ENCODE measurements at places on chromosomes 2 and 18.

- no peak for DNase-seq
Measured at GRCh38 chr2:198659096-198659870, 798.5 kb downstream of the SATB2 start.

DNA sequence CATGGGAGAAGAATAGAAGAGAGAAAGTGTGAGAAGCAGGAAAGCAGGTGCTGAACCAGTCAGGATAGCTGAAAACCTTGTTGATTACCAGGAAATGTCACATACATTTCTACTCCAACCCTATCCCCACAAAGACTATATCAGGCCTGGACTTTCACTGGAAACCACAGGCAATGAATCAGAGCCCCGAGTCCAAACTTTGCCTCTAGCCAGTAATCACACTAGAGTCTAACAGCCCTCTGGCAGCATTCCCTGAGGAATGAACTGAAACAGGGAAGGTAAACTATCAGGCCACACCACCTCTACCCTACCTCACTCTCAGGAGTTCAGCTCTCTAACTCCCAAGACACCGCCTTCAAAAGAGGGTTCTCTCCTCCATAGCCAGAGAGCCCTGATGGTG, 18.7 kb upstream of the IHH start:
- no peak for DNase-seq

DNA sequence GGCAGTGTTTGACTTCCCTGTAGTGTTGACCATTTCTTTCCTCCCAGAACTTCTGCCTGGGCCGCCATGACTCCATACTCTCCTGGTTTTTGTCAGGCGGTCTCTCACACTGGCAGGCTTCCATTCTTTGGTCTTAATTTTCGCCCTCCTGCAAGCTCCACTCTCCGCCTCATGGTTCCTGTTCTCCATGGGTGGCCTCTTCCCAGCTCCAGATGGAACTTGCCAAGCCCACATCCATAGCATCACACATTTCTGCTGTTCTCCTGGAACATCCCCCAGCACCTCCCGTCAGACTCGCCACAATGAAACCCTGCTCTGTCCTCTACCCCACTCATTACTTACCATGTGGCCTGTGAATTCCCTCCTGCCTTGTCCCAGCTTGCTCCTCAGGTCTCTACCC, 896 bp upstream of the AFF3 start:
- no peak for DNase-seq

- DNase-seq, result no peak
Measured at GRCh38 chr18:48581206-48581605, 42.4 kb downstream of the CTIF start.

DNA sequence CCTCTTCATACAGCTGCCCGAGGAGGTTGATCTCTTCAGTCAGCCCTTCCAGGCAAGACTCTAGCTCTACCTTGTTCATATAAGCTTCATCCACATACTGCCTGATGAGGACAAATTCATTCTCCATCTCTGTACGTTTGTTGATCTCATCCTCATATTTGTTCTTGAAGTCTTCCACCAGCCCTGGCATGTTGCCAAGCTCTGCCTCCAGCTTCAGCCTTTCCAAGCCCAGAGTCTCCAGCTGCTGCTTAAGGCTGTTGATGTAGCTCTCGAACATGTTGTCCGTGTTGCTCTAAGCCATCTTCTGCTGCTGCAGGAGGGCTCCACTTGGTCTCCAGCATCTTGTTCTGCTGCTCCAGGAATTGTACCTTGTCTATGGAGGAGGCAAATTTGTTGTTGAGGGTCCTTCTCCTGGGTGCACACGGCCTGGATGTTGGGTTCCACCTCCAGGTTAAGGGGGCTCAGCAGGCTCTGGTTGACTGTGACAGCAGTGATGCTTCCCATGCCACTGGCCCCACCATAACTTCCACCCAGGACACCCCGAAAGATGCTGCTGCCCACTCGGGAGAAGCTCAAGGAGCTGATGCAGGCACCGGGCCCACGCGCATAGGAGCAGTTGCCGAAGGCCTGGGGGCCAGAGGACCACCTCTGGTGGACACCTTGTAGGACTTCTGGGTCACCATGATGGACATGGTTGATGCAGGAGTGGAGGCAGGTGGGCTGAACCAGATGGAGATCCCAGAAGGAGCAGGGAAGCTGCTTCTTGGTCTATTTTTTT, 30.3 kb downstream of the ICA1L start:
- no peak for DNase-seq

- no peak for DNase-seq
Measured at GRCh38 chr2:2791031-2791430, 460.0 kb upstream of the MYT1L start.

GRCh38 chr18:23683155-23683554, 6.1 kb upstream of the LAMA3 start:
- no peak for DNase-seq

GRCh38 chr2:68223419-68223818, 28.9 kb downstream of the PPP3R1 start:
- no peak for DNase-seq

DNA sequence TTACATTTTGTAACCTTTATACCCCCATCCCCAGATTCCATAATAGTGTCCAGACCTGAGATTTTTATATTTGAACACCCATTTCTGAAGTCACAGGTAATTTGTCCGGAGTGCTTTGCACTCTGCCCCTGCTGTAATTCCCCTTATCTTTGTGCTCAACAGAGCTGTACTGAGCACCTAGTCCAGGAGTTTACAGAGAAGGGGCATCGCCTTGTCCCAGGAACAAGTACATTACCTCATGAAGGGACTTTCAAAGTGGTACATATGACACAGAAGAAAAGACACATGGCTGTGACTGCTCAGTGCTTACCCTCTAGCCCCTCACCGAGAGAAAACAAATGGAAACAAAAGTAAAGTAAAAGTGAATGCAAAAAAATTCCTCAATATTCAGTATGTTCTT, 373.5 kb downstream of the SOX11 start:
- DNase-seq, result no peak

DNA sequence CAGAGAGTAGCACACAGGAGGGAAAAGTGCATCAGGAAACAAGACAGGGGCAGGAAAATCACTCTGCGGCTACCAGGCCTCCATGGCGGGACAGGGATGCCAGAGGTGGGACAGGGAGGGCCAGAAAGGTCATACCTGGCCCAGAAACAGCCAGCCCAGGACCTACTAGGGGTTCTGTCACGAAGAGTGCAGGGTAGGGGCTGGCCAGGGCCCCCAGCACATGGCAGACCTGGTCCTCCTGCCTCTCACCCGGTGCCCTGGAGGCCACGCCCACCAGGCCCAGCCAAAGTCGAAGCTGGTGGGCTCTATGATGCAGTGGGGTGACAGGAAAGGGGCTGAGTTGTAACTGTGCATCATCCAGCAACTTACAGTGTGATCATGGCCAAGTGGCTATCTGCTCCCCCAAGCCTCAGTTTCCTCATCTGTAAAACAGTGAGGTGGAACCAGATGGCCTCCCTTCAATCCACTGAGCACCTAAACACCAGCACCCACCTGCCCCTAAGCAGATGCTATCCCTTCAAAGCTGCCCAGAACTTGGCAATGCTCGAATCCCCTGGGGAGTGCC, 10.6 kb downstream of the CYP26B1 start:
- no peak for DNase-seq

DNA sequence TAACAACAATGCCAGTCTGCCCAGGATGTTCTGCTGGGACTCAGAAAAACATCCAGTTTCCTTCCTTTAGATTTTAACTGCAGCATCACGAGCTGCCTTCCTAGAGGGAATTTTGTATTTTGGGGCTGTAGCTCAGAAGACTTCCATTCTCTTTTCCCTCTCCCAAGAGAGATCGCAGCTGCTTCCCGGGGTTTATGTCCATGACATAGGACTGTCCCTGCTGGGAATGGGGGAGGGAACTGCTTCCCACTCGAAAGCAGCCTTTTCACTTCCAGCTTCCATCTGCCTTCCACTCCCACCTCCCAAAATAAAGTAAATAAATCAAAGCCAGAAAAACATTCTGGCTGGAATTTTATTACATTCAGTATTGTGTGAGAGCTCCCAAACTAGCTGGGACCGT, 52.4 kb downstream of the LIMS1 start:
- no peak for DNase-seq

DNA sequence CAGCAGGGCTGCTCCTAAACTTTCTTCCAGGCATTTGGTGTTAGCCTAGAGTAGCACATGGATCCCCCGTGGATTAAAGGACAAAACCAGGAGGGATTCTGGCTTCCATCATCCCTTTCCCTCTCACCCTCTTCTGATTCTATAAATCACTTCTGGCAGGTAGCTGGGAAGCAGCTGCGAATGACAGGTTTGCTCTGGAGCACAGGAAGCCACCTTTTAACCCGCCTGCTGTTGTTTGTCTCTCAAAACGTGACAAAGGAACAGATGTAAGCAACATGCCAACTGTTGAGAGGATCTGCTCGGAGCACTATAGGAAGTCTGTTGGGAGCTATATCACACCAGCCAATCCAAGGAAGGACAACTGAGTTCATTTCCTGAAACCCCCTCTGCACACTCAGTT, 101.9 kb downstream of the ACTR2 start:
- DNase-seq, result no peak

- no peak for DNase-seq
Measured at GRCh38 chr2:110852541-110853263, 120.3 kb downstream of the ACOXL start.

GRCh38 chr2:31703253-31703652, 122.5 kb upstream of the SRD5A2 start:
- DNase-seq, result no peak

DNA sequence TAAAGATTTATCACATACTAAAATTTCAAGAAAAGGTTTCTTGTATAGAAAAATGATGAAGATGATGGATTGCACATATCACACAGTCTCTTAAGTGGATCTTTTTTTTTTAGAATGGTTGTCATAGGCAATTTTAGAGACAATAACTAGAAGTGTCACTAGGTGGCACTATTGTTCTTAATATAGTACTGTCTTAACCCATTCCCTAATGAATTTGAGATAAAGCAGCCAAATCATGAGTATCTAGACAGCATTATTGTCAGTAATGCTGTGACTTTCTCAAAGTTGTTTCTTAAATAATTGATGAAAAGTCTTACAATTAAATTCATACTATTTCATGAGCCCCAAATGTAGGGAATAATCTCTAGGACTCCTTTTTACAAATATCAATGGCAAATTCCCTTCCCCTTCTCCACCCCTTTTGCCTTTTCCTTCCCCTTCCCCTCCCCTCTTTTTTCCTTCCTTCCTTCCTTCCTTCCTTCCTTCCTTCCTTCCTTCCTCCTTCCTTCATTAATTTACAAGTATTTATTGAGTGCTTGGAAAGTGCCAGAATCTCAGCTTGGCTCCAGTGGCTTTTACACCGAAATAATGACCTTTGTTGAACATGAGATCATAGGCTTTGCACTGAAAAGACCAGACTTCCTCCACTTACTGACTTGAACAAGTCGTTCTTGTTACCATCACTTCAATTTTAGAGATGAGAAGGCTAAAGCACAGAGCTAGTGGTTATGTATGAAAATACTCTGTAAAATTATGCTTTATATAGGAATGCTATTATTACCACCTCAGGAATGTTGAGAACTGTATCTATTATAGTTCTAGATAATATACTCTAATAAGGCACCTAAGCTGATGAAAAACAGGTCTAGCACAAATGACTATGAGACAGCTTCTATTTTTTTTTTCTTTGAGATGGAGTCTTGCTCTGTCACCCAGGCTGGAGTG, 19.8 kb downstream of the MYL12B start:
- no peak for DNase-seq

- DNase-seq, result no peak
Measured at GRCh38 chr2:151826737-151827157, 1.5 kb downstream of the ARL5A start.

DNA sequence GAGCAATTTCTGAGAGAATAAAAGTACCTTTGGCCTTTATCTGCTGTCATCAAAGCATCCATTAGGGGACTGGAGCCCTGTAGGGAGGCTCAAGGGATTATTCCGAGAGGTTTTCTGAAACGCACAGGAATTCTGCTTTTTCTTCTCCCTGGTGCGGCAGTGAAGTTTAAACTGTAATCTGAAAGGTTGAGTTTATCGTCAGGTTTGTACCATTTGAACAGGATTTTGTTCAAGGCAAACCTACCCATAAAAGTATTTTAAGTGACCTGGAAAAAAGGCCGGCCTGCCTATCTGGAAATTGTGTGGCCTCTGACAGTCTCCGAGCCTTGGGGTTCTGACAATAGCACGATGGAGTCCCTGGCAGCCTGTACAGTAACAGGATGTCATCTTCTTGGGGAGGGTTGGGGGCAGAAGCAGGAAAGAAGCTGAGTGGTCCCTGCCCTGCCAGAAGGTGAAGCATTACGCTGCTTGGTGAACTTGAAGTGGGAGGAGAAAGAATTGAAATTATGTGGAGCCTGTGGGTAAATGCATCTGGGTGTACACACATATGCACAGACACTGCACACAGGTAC, 272.0 kb downstream of the CYRIA start:
- no peak for DNase-seq

GRCh38 chr2:551621-552020, 125.6 kb downstream of the TMEM18 start:
- DNase-seq, result no peak

DNA sequence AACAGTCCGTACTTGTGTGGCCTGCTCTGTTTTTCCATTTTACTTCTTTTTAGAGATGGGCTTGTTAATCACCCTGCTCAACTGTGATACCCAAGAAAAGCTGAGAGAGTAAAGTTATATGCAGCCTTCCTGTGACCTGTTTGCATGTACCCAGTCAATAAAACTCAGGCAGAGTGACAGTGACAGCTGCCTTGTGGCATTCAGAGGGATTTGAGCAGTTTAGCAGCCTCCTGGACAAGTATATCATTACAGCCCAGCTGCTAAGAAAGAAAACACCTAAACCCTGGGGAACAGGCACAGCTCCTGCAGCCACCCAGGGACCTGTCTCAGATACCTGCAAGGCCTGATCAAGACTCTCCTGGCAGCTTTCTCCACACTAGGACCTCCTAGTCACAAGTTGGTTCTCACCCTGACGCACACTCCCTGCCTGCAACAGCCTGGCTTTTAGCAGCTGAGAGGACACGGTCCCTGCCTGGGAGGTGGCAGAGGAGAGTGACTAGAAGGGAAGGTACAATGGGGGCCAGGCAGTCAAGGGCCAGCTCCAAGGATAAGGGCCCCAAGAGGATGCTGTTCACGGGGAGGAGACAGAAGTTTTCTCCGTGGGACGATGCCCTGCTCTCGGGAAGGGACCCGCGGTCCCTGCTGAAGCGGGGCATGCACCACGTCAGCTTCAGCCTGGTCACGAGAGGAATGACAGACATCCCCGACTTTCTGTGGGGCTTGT, at the start of gene LRRC30:
Gene LRRC30 (plus strand): TSS at position 464 of the 724 bp plus-strand sequence. CDS start 50 bp downstream, at position 514.
- DNase-seq, result no peak

All from AG04449 (cell line).